ENCODE measurements at places on chromosomes 7 and 10.
A peak's percentile ranks its signal among the peaks of the same experiment; 100 is the strongest.

DNA sequence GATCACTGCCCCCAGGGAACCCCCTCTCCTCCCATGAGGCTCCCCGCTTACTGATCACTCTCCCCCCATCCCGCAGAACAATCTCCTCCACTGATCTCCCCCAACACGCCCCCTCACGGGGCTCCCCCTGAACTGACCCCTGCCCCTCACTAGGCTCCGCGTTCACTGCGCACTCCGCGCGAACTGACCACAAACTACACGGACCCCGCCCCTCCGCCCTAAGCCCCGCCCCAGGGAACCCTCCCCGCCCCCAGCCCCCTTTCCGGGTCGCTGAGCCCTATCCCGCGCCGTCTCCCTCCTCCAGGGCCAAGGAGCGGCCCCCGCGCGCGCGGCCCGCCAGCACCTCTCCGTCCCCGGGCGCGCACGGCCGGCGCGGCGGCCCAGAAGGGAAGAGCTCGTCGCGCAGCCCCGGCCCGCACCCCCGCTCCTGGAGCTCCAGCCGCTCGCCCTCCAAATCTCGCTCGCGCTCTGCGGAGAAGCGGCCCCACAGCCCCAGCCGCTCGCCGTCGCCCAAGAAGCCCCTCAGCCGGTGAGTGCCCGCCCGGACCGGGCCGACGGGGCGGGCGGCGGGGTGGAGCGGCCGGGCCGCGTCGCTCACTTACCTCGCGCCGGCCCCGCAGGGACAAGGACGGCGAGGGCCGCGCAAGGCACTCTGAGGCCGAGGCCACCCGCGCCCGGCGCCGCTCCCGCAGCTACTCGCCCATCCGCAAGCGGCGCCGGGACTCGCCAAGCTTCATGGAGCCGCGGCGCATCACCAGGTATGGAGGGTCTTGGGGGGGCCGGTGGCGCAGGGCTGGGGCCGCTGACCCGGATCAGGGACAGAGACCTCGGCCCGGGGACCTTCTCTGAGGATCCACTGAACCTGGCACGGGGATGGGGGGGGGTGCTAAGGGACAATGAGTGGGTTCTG lies 19.9 kb upstream of the HSPB1 start:
- no peak for DNase-seq

DNA sequence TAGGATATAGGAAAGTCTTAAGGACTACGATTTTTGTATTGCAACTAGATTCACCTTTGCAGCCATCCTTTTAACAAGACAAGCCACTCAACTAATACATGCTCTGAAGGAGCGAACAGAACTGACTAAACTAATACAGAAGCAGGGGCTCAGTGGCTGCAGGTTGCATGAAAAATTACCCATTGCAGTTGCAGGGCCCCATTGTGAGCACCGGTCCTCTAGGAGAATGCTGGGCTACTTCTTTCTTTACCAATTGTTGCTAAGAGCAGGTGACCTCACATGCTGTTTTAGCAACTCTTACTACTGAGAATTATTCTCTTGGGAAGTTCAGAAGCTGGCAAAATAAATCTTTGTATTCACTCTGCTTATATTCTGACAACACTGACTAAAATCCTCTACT lies 64.0 kb upstream of the ANKRD1 start:
- no peak for DNase-seq

DNA sequence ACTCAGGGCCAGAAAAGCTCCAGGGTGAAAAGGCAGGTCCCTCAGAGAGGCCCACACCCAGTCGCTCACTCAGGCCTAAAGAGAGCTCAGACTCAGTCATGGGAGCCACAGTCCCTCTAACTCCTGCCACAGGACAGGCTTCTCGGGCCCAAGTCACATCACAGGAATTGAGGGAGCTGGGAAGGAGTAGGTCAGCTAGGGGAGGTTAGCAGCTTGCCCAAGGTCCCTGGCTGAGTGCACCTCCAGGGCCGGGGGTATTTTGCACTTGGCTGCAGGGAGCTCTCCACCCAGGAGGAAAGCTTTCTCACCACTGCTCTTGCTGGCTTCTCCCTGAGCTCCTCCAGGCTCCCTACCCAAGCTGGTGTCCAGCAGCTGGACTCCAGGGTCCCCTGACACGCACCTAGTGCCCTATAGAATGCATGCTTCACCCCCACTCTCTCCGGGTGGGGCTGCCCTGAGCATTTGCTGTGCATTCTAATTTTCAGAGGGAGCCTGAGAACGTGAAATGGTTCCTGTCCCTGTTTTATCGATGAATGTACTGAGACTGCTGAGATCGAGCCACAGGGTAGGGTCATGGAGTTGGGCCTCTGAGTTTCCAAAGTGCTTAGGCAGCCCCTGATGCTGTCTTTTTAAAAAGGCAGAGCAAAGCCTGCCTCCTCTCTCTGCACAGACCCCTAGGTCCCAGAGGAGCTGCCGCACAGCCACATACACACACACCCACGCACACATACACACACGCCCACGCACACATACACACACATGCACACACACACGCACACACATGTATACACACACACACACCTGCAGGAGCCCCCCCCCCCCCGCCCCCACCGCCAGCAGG lies 37.9 kb upstream of the RET start:
- DNase-seq = no peak

DNA sequence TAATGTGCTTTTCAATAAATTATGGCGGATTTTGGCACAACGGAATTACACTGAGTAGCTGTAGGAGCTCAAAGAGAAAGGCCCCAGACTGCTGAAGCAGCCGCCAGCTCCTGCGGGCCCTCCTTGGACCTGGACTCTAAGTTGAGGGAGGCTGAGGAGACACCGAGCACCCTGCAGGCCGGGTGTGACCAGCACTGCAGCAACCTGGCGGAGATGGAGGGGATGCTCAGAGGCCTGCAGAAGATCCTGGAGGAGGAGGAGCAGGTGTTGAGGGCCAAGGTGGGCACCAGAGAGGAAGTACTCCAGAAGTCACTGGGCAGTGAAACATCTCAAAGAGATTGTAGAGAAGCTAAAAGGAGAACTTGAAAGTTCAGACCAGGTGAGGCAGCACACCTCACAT lies 33.0 kb upstream of the POM121L12 start:
- no peak for DNase-seq

DNA sequence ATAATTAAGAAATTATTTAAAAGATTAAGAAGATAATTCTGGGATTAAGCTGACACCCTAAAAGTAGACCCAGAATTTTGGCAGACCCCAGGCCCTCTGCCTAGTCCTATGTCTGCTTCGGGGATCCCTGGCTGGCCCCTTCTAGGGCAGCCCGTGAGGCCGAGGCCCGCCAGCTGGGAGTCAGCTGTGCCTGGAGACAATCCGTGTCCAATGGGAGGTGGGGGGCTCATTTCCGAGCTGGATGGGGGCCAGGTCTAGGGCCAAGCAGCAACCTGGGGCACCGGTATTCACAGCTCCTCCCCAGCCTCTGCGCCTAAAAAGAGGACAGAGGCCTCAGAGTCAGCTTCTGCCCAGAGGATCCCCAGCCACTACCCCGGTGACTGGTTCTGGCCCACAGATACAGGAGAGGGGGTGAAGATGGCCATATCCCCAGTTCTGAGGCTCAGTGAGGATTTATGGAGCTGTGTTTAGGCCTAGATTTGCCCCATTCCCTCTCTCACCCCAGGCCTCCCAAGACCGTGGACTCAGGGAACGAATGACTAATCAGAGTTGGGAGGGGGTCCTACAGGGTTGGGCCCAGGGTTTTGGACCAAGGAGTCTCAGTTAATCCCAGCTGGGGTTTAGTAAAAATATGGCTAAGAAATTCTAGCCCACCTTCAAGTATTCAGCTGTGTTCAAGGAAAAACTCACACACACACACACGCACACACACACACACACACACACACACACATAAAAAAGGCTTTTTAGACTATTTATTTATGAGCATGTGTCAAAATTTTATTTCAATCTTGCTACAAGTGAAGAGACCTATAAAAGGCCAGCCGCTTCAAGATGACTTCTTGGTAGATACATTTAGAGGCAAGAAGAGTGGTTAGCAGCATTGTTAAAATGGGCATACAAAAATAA lies 37.4 kb upstream of the LBX1 start:
- DNase-seq = no peak

GRCh38 chr10:34854147-34854601 lies 39.1 kb upstream of the PARD3 start:
- DNase-seq = no peak

- DNase-seq = no peak
Observed at GRCh38 chr10:60722623-60723022, 55.7 kb upstream of the CDK1 start.

- no peak for DNase-seq
Observed at GRCh38 chr7:122067077-122067476, 77.0 kb downstream of the AASS start.

DNA sequence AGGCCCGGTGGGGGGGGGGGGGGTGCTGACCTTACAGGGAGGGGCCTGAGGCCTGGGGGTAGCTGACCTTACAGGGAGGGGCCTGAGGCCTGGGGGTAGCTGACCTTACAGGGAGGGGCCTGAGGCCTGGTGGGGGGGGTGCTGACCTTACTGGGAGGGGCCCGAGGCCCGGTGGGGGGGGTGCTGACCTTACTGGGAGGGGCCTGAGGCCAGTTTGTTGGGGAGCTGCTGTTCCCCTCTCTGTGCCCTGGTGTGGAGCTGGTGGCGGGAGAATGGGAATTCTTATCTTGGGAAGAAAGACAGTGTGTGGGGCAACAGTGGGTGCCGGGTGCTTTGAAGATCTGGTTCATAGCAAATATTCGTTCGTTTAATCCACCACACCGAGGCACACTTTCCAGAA lies 46.6 kb upstream of the CFAP46 start:
- no peak for DNase-seq

DNA sequence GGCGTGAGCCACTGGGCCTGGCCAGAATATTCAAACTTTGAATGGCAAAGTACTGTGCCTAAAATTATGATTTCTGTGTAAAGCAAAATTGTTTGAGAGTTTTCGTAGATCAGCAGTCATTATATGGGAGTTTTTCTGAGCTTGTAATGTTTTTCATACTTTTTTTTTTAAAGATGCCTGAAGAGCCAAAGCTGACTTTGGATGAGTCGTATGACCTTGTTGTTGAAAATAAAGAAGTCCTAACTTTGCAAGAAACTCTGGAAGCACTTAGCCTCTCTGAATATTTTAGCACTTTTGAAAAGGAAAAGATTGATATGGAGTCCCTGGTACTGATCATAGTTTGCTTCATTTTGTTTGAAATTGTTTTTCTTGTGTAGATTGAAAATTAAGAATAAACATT lies 26.7 kb downstream of the SEC23IP start:
- DNase-seq = no peak

GRCh38 chr7:30918676-30919075 lies 7.0 kb downstream of the AQP1 start:
- DNase-seq = no peak

GRCh38 chr7:37035631-37036030 lies 311.3 kb upstream of the AOAH start:
- no peak for DNase-seq

GRCh38 chr10:82811621-82812020 lies 936.6 kb downstream of the NRG3 start:
- no peak for DNase-seq

GRCh38 chr7:587767-588166 lies 68.1 kb upstream of the PDGFA start:
- DNase-seq = no peak

- DNase-seq = no peak
Observed at GRCh38 chr7:47295606-47296005, 286.3 kb downstream of the TNS3 start.

DNA sequence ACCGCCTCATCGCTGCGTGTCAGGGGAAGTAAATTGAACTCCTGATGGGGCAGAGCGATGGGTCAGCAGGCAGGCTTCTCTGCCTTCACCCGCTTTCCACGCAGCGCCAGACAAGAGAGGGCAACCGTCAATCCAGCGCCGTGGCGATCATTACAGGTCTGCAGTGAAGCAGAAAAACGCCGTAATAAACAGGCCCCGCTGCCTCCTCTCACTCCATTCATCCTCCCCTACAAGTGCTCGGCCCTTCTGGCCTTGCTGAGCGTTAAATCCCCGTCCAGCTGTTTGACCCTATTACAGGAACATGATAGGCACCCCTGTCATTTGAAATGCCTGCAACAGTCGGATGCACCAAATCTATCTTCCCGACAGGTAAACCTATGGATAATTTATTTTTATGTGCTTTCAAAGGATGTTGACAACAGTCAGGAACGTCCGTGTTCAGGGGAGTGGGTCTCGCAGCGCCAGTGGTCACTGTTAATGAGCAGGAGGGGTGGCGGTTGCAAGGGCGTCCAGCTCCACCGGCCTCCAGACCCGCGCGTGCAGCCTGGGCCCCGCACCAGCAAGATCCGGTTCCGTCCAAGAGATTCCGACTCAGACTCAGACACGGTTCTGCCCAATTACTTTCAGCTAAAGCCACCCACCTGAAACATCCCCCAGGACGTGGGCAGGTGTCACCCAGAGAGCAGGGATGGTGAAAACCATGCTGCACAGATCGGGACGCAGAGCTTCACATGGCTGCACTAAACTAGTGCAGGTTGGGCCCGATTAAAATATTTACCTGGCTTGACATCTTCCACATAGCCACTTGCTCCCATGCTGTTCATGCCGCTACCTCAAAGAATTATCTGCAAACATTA lies 508.0 kb upstream of the MGMT start:
- no peak for DNase-seq

- DNase-seq = no peak
Observed at GRCh38 chr10:112395809-112396530, 22.1 kb downstream of the ACSL5 start.

GRCh38 chr7:4479367-4480039 lies 202.6 kb upstream of the FOXK1 start:
- DNase-seq = peak; percentile 25

GRCh38 chr10:59954296-59954695 lies 47.9 kb upstream of the CCDC6 start:
- DNase-seq = no peak

- DNase-seq = no peak
Observed at GRCh38 chr10:48931188-48931587, 8.5 kb downstream of the LRRC18 start.

- no peak for DNase-seq
Observed at GRCh38 chr7:148547951-148548350, 42.6 kb upstream of the C7orf33 start.

GRCh38 chr7:1539181-1539881 lies 8.8 kb downstream of the MAFK start:
- no peak for DNase-seq

GRCh38 chr10:123580426-123580825 lies 85.7 kb upstream of the GPR26 start:
- DNase-seq = no peak

GRCh38 chr7:117296066-117296465 lies 26.8 kb downstream of the WNT2 start:
- DNase-seq = no peak

DNA sequence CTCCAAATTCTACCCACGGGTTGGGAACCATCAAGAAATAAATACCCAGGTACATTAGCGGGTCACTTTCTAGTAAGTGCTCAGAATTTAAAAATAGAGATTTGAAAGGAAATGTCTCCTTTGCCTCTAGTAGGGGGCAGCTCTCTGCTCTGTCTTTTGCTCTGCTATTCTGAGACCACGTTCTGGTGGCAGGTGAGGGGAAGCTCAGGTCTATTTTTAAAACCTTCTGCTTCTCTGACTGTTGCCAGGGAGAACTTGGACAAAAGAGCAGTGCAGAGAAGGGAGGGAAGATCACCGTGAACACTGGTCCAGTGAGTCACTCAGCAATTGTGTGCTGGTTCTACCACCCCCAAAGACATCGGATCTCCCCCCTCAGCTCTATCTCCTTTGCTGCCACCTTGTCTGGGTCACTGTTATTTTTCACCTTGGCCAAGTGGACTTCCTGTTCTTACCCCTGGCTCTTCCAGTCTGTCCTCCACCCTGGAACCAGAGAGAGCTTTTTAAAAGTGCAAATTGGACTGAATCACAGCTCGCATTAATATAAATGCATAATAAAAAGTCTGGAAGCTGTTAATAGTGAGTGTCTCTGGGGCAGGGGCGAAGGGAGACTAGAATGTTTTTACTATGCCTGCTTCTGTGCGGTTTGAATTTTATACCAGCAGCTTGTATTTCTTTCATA lies 72.4 kb upstream of the LOXL4 start:
- DNase-seq = no peak
